ENCODE measurements at places on chromosomes 6 and 20.
A peak's percentile ranks its signal among the peaks of the same experiment; 100 is the strongest.

GRCh38 chr6:107021446-107022185 is 6.4 kb upstream of the MTRES1 start:
- DNase-seq = no peak

DNA sequence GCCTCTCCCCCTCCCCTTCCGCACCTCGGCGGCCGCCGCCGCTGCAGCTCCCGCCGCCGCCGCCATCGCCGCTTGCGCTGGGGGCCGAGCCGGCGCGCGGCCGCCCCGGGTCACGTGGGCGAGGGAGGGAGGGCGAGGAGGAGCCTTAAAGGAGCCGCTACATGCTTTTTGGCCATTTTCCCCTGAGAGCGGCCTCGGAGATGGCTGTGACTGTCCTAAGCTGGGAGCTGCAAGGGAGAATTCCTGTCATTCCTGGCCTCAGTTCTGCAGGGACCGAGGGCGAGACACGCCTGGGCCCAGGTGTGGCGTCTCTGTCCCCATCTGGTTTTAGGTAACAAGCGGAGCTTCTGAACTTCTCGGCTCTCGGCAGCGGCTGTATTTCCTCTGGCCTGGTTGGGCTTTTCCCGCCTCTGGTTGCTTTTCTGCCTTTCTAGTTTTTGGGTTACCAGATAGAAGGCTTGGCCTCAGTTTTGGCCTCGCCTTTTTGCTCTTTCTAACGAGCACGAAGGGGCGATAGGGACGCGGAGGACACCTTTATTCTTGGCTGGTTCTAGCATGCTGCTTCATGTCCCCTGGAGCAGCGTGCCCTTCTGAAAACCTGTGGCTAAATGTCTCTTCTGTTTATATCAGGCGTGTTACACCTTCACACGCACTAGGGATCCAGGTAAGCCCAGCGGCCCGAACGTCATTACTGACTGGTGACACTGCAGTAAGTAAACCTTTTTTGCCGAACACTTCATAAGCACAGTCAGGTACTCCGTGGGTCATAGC is at the start of gene EHMT2:
TSS of gene EHMT2 (minus strand) at position 87 of the 771 bp plus-strand sequence. CDS start at position 66, 21 bp downstream.
- DNase-seq = peak; percentile 68

- no peak for DNase-seq
Observed at GRCh38 chr6:75746221-75746620, 2.8 kb upstream of the MYO6 start.

DNA sequence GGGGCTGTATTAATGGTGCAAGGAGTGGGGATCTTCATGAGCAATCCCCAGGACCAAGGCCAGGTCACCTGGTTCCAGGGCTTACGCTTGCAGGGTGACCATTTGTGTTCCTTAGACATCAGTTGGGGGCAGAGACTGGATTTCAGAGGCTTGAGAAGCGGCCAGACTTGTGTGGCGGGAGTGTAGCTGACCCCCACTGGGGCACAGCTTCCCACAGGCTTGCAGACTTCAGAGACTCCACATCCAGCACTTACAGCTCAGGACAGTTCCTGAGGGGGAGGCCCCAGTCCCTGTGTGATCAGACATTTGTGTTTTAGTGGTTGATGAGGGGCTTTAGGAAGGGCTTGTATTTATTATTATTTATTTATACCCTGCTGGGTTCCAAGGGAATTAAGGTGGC is 15.3 kb downstream of the TJAP1 start:
- DNase-seq = no peak

DNA sequence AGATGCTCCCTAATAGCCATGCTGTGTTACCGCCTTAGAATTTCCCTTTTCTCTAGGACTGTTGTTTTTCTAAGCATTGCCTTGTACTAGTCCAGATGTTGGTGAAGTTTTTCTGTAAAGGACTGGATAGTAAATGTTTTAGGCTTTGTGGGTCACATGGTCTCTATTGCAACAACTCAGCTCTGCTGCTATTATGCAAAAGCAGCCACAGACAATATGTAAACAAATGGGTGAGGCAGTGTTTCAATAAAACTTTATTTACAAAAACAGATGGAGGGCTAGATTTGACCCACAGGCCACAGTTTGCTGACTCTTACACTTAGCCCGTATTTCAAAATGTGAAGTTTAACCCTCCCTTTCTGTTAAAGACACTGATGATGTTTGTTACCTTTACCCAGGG is 207.6 kb upstream of the MYLIP start:
- DNase-seq = no peak

DNA sequence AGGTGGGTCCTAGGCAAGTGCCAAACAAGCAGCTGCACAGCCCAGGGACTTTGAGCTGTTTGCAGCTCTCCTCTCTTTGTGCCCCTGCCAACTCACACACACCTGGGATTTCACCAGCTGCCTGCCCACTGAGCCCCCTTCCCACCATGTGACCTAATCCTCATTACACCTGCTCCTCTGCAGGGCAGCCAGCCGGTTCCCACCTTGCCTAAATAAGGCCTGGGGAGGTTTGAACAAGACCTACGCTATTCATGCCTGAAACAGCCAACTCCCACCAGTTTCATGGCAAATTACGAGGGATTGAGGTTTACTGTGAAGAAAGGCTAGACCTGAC is 92.6 kb upstream of the SOX4 start:
- peak; percentile 87 for DNase-seq

DNA sequence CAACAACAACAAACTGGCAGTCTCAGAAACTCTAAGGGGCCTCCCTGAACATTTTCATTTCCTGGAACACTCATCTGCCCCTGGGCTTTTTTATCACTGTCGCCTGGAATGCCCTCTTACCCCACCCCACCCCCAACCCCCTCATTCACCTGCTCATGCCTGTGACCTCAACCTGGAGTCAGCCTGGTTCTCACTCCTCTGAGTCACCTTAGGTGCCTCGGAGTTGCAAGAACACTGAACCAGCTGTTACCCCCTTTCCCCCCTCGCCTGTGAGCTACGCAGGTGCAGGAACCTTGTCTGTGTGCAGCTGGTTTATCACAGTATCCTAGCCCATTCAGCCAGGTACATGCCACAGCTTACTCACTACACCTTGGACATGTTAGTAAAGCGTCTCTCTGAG is 12.8 kb upstream of the SNAI1 start:
- DNase-seq = no peak

GRCh38 chr6:24664046-24664987 is 2.4 kb downstream of the TDP2 start:
- no peak for DNase-seq

Measured in NCI-H1092 (cell line).